ENCODE measurements at places on chromosomes 1 and 21.

DNA sequence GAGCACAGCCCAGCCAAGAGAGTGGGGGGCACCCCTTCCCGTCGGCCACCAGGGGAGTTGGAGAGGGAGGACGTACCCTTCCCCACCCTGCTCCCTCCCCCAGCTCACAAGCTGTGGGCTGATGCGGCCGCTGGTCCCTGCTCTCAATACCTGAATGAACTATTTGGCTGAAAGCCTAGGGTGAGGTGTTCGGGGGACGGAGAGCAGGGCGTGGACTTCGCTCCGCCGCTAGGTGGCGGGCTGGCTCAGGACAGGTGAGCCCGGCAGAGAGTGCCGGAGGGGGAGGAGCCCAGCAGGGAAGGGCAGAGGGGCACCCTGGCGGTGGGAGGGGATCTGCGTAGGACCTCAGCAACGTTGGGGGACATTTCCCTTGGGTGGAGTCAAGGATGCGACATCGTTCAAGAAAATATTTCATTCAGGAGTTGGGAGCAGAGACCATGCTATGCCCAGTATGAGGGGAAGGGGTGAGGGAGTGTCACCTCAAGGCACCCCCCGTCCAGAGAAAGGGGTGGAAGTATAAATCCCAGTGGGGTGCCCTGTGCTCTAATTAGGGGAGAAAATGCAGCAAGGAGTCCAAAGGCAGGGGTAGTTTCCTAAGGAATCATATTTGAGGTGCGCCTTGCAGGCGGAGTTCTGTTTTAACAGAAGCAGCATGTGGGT, 12.0 kb upstream of the RHBG start:
- DNase-seq = peak; percentile 52

GRCh38 chr21:35819134-35819533, 241.2 kb downstream of the SETD4 start:
- no peak for DNase-seq

GRCh38 chr1:177211231-177211630, 40.5 kb downstream of the BRINP2 start:
- DNase-seq = no peak

- no peak for DNase-seq
These were observed 9.4 kb downstream of the DYRK1A start for GRCh38 chr21:37375866-37376574.

GRCh38 chr1:21149855-21150432, 26.8 kb downstream of the EIF4G3 start:
- DNase-seq = no peak

GRCh38 chr1:207004931-207005830, 27.4 kb downstream of the C1orf116 start:
- DNase-seq = peak; percentile 43

DNA sequence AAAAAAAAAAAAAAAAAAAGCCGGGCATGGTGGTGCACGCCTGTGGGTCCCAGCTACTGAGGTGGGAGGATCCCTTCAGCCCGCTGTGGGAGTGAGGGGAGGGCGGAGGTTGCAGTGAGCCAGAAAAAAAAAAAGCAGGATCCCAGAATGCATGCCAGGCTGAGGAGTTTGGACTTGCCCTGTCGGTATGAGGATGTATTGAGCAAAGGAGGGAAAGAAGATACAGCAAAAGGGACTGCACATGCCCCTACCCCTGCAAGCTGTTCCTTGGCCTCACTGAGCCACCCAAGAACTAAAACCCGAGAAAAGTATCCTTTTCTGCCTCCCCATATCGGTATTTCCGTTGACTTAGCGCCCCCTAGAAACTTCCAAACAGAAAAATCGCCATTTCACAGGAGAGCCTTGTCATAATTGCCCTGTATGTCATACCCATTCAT, 1.3 kb upstream of the GPATCH4 start:
- DNase-seq = no peak

- no peak for DNase-seq
These were observed 538.4 kb downstream of the PTPRC start for GRCh38 chr1:199177241-199177640.

- no peak for DNase-seq
These were observed 987.9 kb downstream of the PLA2G4A start for GRCh38 chr1:187816646-187817045.

GRCh38 chr1:93992954-93993353, 83.7 kb upstream of the GCLM start:
- DNase-seq = no peak

GRCh38 chr1:206491616-206492015, 15.7 kb upstream of the RASSF5 start:
- no peak for DNase-seq

DNA sequence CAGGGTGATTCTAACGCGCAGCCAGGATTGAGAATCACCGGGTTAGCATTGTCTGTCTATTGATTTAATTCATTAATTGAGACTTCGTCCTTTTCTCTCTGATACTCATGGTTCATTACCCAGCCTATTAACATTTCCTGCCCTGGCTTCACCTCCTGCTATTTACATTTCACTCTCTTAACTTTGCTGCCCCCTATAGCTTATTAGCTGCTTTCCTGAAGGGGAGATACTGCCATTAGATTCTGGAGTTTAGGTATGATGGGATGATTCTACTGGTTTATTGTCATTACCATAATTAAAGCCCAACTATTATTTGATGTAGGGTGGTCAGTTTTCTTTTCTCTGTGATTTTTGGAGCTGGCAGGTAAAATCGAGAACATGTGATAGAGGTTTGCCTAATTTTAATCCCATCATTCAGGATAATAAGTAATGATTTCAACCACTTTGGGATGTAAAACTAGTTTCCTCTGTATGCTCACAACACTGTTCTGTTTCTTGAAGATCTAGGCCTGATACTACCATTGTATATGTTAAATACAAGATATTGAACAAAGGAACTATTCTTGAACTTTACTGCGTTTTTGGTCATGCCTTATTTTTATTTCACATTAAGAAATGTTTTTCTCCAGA, 6.4 kb downstream of the PPP2R5A start:
- no peak for DNase-seq

DNA sequence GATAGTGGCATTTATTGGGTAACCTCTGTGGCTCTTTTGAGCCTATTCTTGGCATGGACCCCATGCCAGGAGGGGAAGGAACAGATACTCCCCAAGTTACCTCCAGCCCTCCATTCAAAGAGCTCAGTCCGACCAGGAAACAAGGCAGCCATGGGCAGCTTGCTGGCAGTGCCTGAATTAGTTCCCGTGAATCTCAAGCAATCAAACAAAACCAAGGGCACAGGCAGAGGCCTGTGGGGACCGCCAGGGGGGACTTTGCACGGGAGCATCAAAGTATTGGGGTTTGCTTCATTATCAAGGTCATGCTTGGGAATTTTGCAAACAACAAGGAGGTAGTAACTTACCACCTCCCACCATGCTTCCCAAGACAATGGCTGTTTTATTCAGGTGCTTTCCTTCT, 81.2 kb upstream of the IFFO2 start:
- no peak for DNase-seq

- no peak for DNase-seq
These were observed 33.4 kb downstream of the DIPK1A start for GRCh38 chr1:92927870-92928269.

DNA sequence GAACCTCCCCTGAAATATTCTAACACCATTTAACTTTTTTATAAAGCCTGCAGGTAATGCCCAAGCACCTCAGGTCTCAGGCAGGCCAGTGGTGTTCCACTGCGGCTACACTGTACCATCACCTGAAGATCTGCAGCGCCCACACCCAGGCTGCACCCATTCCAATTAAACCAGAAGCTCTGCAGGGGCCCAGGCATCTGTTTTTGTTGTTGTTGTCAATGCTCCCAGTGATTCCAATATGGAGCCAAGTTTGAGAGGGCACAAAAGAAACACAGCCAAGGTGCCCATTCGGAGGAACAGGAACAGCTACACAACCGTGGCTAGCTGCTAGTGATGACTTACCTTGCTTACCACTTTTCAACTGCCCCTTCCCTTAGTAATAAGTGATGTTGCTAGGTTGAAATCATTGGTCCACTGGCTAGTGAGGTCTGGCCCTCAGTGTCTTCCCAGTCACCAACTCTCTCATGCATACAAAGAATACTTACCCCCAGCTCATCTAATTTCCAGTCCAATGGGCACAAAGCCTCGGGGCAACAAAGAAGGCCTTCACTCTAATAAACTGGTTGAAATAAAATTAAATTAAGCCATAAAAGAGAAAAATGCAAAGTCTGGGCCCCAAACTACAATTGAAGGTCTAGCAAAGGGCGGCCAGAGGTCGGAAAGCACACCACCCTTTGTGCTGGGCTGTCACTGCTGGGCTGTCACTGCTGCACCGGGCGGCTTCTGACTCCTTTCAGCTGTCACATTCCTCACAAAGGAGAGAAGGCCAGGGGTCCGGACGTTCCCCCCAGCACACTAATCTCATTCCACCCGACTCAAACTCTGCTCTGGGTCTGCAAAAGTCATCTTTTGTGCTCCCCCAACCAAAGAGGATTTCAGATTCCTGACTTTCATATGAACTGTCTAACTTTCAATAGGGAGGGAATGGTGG, 34.9 kb downstream of the SIPA1L2 start:
- DNase-seq = no peak

- no peak for DNase-seq
These were observed 40.5 kb upstream of the GJB5 start for GRCh38 chr1:34714386-34714785.

DNA sequence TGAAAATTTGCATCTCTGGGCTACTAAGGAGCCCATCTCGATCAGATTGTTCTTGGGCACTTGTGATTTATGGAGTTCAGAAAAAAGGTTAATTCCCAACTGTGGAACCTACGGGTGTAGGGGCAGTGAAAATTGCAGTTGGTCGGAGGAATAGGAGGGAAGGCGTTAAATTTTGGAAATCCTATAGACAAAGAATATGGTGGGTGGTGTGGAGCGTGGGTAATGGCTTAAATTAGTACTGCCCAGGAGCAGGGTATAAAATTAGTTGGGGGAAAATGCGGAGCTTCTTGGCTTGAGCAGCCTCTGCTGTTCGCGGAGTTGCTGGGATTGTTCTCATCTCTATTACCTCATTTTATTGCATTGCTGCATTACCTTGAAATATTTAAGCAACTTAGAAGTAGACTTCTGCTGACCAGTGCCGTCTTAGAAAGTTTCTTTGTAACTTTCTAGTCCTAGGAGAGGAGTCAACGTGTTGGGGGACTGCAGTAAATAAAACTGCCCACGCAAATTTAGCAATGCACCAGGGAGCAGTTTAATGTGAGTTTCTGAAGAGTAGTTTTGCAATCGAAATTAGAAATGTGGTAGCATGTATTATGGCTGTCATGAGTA, 514 bp downstream of the S1PR1 start:
- DNase-seq = peak; percentile 25
